ENCODE measurements at places on chromosomes 11 and 22. TPM values are rescaled to one million over a fixed set of nuclear protein-coding genes. Genes with fewer than 3 reads are reported as not detected.

DNA sequence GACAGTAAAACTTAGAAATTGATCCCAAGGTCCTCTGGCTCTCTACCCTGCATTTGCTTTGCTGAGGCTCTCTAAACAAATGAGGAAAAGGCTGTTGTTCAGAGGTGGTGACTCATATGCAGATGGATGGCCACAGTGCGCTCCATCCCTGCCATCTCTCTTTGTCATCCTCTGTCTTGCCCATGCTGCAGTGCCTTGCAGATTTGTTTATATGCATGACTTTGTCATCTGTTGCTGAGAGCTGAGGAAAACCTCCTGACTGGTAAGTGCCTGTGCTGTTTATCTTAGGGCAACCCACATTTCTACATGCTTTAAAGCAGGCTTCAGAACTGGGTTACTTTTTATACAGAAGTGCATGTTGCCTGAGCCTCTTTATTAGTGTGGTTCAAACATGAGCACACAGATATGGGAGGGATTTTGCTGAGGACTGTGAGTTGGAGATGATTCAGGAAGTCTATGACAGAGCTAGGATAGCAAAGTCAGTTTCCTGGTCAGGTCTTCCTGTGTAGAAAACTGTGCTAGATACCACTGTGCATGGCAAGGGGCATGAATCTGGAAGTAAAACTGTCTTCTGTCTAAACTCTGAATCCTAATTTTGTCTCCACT lies 57.4 kb downstream of the JAM3 start:
- DNase-seq, result no peak

GRCh38 chr11:29162491-29162890 lies 854.3 kb downstream of the KCNA4 start:
- no peak for DNase-seq

GRCh38 chr11:74397501-74398243 lies 561 bp downstream of the PGM2L1 start:
- DNase-seq, result no peak

- no peak for DNase-seq
These were observed 7.8 kb downstream of the TTC38 start for GRCh38 chr22:46275455-46276122.

- no peak for DNase-seq
These were observed 62.1 kb upstream of the NUP50 start for GRCh38 chr22:45101515-45102227.

DNA sequence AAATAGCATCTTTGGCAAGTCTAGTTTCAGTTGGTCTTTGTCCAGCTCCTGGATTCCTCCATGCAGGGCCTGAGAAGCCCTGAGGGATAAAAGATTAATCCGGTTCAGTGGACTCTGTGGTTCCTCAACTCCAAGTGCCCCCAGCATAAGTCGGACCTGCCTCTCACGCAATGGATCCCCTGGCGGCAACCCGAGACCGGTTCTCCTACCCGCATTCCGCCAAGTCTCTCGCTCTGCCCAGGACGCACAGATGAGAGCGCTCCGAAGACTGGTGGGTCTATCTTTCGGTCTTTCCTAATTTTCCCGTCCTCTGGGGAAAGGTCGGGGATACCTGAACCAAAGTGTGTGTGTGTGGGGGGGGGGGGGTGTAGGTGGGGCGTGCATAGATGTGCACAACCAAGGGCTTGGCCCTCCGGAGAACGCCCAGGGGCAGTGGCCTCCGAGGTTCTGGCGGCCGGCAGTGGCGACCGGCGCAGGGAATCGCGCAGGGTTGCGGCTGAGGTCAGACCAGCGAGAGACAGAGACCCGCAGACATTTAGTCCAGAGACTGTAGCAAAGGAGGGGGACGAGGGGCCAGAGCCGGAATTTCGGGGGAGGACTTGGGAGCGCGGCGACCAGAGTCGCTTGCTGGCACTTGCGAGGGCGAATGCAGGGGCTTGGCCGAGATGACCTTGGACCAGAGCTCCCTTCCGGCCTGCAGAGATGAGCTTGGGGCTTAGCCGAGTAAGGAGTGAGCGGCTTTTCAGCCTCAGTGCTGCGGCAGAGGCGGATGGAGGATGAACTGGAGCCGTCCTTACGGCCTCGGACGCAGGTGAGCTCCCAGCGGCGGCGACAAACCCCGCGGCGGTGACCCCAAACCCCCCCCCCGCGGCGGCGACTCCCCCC lies 712 bp upstream of the SLC2A11 start:
- DNase-seq, result no peak

DNA sequence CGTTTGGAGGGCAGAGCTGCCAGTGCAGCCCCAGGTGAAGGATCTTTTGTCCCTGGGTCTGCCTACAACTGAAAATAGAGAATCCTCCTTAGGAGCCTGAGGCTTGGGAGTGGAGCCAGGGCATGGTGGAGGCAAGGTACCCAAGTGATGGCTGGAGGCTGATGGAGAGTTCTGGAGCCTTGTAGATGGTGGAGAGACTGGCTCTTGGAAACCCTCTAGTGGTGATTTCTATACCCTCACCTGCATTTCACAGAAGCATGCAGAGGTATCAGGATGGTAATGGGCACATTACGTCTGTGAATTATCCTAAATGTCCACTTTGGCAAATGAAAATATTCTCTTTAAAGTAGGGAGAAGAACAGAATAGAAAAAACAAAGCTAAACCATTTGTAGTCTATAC lies 44.4 kb downstream of the INSC start:
- no peak for DNase-seq

GRCh38 chr11:73547706-73548595 lies 50.0 kb downstream of the FAM168A start:
- no peak for DNase-seq

GRCh38 chr22:43885319-43885671 lies 6.5 kb downstream of the PNPLA5 start:
- DNase-seq, result no peak

GRCh38 chr11:64762674-64763525 lies 3.1 kb upstream of the PYGM start:
- no peak for DNase-seq

DNA sequence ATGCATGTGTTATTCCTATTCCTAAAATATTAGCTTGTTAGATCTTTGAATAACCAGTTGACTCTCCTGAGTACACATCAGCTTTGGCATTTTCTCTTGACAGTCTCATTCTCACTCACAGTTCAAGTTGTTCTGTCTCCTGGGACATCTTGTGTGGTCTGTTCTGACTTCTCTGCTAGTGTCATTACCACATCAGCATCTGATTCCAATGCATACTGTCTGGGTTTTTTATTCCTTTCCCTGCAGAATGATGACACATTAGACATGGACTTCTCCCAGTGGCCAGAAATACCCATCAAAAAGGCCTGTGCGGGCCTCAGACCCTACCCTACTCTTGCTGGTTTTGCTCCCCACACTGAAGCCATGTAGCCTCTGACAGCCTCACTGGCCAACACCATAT lies 2.7 kb downstream of the ZNF74 start:
- no peak for DNase-seq

DNA sequence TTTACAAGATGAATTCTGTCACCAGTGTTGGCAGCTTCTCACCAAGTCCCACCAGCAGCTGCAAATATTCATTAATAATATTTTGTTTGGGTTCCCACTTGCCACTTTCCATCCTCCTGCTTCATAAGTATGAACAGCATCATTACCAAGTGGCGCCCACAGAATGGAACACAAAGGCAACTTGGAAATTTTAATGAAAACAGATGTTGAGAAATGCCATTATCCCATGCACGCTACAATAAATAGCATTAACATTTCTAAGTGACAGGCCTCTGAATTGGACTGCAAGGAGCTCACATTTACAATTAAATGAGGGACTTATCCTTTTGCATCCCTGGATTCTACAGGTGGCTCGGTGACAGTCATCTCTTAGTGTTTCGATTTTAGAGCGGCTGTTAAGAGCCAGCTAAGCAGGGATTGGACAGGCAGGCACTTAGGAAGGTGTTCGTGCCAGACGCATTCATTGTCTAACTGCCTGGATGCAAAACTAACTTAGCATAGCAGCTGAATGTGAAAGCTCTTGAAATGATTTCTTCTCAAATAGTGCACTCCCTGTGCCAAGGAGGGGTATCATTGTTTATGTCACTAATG lies 170.3 kb downstream of the KIRREL3 start:
- no peak for DNase-seq

DNA sequence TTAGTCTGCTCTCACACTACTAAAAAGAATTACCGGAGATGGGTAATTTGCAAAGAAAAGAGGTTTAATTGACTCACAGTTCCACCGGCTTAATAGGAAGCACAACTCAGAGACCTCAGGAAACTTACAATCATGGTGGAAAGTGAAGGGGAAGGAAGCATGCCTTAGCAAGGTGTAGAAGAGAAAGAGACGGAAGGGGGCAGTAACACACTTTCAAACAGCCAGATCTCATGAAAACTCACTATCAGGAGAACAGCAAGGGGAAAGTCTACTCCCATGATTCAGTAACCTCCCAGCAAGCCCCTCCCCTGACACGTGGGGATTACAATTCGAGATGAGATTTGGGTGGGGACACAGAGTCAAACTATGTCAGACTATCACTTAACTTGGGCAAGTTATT lies 236.6 kb upstream of the ANO3 start:
- no peak for DNase-seq

DNA sequence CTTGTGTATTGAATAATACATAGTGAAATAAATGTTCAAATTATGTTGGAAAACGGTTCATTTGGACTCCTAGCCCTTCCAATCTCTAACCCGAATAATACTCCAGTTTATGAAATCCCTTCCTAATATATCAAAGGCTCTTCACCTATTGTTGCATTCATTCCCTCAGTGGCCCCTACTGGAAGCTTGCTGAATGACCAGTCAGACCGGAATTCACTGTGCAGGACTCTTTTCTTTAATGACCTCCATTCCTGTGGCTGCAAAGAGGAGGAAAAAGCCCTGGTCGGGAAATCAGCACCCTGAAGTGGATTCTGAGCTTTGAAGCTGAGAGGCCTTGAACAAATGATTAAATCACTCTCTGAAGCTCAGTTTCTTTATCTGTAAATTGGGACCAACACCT lies 19.1 kb upstream of the RCN1 start:
- DNase-seq, result no peak

GRCh38 chr11:66973956-66974580 lies 1.0 kb upstream of the C11orf86 start:
- DNase-seq, result no peak

CYB5R2 gene
- polyA plus RNA-seq, result 8.1 TPM

APOL3 gene
- polyA plus RNA-seq, result 9.1 TPM

KCNA4 gene
- 0.10 TPM for polyA plus RNA-seq

MS4A6E gene
- polyA plus RNA-seq, result not detected

HBG2 gene
- 4,005 TPM for polyA plus RNA-seq

YPEL1 gene
- polyA plus RNA-seq, result 18.6 TPM

CSF2RB gene
- polyA plus RNA-seq, result 1.6 TPM

OLFML1 gene
- polyA plus RNA-seq, result 35.0 TPM

NEU3 gene
- 23.1 TPM for polyA plus RNA-seq

C22orf31 gene
- polyA plus RNA-seq, result 1.8 TPM
